Suprapubic skin (tissue), 4 donors: ENCODE measurements at places on chromosomes 16 and 17. TPM values are rescaled to one million over a fixed set of nuclear protein-coding genes. Genes with fewer than 3 reads are reported as not detected.

DNA sequence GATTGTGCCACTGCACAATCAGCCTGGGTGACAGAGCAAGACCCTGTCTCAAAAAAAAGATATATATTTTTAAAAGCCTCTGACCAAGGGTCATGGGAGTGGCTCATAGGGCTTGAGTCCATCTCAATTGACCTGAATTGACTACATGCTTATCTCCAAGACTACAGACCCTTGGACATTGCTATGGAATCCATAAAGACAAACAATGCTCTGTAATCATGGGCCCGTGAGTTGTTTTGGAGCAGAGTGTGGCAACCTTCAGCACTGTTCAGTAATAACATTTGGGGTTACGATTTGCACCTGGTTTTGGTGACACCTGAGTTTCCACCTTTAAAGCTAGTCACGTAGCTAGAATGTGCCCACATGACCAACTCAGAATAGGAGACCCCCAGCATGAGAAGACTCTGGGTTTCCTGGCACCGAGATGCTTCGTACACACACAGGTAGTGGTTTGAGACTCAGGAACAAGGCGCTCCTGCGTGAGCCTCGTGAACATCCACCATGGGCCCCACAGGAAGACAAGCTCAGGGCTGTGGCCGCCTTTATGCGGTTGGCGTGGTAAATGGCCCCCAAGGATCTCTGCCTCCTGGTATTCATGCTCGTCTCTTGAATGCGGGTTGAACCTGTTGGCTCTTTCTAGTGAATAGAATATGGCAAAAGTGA lies 66.6 kb upstream of the RPH3AL start:
- no peak for DNase-seq

Gene TRAPPC1
- 64.1 TPM for total RNA-seq

- DNase-seq: no peak
Observed at GRCh38 chr17:66675991-66676371, 158.9 kb upstream of the CACNG5 start.

Gene SOX9
- total RNA-seq: 45.2 TPM

Gene CACNG5
- not detected for total RNA-seq

- DNase-seq: no peak
Observed at GRCh38 chr17:50902372-50903353, 36.5 kb upstream of the TOB1 start.

Gene HS3ST3A1
- total RNA-seq: 2.9 TPM
